Epithelial cell of proximal tubule (primary cell): ENCODE measurements at places on chromosomes 2 and 18.

GRCh38 chr2:13114391-13114790, 397.7 kb downstream of the TRIB2 start:
- peak; percentile 16 for DNase-seq

- DNase-seq = peak; percentile 78
Measured at GRCh38 chr2:34105006-34105767, 506.1 kb upstream of the FAM98A start.

DNA sequence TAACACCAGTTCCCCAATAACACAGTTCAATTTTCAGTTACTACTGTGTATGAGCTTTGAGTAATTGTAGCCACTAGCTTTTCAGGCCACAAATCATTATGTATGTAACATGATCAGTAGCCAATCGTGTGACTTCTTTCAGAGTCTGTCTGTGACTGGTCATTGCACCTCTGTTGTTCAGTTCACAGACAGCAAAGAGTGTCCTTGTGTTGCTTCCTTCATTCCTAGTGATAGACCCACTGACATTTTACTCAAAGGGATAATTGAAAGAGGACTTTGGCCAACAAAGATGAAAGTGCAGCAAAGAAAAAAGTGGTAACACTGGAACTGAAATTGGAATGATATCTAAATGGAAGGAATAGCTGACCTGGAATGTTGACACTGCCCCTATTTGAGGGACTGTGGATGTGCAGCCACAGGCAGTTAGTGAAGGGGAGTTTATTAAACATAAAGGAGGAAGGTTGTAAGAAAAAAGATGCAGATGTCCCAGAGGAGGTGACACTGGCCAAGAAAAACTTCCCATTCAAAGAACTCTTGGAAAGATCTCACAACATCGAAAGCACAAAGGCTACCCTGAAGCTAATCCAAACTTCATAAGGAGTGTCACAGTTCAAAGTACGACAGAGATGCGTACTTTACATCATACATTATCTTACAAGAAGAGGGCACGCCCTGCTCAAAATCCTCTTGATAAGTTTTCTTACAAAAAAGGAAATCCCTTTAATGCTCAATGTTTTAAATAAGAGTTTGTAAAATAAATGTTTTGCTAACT, 19.3 kb downstream of the TTC39C start:
- no peak for DNase-seq

DNA sequence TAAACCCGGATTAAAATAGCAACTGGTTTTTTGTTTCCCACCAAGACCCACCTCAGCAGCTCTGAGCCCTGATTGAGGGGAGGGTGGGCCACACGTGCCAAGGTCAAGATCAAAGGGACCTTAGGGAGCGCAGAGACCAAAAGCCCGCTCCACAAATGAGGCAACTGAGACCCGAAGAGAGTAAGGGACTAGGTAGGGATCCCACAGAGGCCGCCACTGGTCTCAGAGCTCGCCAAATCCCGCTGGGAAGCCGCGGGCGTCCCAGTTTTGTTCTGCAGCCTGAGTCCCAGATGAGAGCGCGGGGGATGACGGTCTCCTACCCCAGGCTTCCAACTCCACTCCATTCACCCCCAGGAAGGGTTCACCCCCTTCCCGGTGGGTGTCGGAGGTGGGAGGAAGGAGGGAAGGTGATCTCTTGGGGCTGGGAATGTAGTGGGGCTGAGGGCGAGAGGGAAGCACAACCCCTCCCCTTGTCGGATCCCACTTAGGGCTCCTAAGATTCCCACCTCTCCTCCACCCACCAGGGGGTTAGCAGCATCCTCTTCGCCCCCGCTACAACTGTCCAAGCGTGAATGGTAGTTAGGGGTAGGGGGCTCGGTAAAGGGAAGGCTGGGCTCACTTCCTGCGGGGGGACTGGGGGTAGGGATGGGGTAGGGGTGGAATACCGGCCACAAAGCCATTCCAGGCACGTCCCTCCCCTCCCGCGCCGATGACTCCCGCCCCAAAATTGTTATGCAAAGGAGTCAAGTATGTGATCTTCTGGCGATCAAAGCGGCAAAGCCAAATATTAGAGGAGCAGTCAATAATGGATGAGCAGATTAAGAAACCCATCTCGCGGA, 7.3 kb upstream of the EN1 start:
- no peak for DNase-seq

DNA sequence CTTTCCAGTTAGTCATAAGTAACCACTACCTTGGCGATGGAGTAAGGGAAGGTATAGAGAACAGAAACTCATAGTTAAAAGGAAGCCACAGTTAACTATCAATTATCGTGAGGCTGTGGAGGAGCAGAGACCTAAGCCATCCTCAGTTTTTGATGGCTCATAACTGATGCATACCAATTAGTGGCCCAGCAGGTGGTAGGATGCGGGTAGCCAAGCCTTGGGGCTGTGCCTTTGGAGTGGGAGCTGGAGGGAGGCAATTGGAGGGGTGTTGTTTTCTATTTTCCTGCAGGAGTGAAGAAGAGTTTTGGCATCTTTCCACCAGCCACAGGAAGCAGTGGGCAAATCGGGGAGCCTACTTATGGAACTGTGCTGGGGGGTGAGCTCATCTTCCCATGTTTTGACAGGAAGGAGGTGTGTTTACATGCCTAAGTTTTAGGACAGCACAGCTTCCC, 194.8 kb downstream of the TPGS2 start:
- DNase-seq = no peak

DNA sequence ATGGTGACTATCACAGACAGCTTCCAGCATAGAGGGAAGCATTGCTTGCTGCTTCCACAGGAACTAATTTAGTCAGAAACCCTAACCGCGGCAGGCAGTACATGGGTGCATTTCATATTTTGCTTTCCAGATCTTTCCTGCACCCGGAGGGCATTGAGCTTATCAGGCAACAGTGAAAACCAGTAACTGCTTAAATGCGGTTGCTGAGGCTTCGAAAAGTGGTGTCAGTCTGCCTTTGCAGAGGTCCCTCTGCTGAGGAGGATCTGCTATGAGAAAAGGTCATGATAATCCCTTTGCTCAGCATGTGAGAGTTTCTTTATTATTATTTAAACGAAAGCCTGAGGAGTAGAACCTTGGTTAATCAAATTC, 44.6 kb upstream of the ROCK2 start:
- DNase-seq = no peak

GRCh38 chr2:230798769-230799399, 65.9 kb upstream of the ITM2C start:
- DNase-seq = no peak

DNA sequence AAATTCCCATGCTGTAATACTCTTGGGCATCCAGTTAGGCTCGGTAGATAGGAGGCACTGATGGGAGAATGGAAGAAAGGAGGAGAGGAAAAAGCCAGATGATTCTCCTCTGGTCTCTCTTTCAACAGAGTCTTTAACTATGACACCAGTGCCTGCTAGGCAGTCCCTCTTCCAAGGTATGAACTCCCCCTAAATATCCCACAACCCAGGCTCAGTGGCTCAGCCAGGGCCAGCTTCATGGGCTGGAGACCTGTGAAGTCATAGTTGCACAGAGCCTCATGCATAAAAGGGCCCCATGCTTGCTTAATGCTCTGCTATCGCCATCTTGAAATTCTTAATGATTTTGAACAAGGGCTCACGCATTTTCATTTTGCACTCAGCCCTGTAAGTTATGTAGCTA, 869.2 kb upstream of the GCFC2 start:
- DNase-seq = no peak

DNA sequence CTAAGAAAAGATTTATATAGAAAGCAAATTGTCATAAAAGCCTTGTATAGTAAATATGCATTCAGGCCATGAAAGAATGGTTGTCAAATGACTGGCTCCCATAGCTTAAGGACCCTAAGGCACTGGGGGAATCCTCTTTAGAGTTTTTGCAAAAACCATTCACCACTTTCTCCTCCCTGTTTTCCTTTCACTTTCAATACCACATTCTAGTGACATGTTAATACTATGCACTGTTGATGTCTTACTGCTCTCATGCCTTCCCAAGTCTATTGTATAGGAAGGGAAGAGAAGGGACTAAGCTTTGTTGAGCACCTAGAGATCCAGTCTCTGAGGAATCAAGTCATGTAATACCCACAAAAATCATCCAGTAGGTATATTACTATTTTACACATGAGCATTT, 383.0 kb upstream of the LRRTM1 start:
- no peak for DNase-seq

GRCh38 chr2:121085801-121086200, 199.2 kb downstream of the TFCP2L1 start:
- DNase-seq = no peak

GRCh38 chr2:182447863-182448262, 21.0 kb upstream of the PDE1A start:
- no peak for DNase-seq

GRCh38 chr18:63054901-63055584, 264.5 kb downstream of the BCL2 start:
- no peak for DNase-seq

- no peak for DNase-seq
Measured at GRCh38 chr2:201523506-201523905, 72.0 kb downstream of the STRADB start.

DNA sequence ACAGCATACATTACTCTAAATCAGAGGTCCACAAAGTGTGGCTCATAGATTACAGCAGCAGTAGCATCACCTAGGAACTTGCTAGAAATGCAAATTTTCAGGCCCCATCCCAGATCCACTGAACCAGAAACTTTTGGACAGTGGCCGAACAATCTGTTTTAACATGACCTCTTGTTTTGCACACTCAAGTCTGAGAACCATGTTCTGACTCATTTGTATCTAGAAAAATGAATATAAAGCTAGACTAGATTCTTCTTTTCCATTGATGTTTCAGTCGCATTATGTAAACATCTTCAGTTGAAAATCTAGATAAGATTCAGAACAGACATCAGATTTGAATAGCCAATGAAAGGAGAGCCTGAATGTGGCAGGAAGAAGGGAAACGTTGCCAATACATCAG, 608.8 kb downstream of the LRP1B start:
- DNase-seq = no peak

DNA sequence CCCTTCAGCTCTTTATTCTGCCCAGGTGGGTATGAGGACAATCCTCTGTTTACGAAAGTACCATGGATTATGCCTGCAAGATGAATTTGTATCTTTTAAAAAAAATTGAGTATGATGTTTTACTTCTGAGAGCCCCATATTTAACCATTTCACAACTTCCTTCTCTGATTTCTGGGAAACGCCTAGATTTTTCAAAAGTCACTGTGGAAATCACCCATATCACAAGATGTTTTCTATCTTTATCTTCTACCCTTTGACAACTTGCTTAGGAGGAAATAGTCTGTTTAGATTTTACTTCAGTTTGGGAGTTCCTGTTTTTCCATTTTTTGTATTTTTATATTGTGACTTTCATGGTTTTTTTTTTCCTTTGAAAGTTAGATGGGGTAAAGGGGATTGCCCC, 53.0 kb downstream of the ICOS start:
- no peak for DNase-seq

DNA sequence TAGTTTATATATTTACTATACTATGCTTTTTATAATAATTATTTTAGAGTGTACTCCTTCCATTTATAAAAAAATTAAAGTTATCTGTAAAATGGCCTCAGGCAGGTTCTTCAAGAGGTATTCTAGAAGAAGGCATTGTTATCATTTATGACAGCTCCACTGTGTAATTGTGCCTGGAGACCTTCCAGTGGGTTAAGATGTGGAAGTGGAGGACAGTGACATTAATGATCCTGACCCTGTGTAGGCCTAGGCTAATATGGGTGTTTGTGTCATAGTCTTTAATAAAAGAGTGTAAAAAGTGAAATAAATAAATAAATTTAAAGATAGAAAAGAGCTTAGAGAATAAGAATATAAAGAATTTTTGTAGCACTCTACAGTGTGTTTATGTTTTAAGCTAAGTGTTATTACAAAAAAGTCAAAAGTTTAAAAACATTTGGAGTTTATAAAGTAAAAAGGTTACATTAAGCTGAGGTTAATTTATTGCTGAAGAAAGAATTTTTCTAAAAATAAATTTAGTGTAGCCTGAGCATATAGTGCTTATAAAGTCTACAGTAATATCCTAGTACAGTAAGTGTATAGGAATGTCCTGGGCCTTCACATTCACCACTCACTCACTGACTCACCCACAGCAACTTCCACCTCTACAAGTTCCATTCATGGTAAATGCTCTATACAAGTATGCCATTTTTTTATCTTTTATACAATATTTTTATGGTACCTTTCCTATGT, 190.0 kb upstream of the SESTD1 start:
- no peak for DNase-seq

DNA sequence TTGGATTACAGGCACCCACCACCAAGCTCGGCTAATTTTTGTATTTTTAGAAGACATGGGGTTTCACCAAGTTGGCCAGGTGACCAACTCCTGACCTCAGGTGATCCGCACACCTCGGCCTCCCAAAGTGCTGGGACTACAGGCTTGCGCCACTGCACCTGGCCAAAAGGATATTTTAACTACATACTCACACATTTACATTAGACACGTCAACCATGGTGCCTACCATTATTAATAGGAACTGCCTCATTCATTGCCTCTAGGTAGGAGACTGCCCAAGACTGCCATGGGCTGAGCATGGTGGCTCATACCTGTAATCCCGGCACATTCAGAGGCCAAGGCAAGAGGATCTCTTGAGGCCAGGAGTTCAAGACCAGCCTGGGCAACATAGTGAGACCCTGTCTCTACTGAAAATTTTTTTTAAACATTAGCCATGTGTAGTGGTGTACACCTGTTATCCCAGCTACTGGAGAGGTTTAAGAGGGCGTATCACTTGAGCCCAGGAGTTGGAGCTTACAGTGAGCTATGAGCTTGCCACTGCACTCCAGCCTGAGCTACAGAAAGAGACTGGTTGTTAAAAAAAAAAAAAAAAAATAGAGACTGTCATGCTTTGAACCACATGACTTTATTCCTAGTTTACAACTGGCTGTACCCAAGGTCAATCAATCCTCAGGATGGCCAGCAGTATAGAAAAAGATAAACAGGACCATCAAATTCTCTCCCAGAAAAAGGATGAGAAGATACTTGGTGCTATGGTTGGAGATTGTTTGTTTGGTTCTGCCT, 31.1 kb upstream of the EPC2 start:
- no peak for DNase-seq

DNA sequence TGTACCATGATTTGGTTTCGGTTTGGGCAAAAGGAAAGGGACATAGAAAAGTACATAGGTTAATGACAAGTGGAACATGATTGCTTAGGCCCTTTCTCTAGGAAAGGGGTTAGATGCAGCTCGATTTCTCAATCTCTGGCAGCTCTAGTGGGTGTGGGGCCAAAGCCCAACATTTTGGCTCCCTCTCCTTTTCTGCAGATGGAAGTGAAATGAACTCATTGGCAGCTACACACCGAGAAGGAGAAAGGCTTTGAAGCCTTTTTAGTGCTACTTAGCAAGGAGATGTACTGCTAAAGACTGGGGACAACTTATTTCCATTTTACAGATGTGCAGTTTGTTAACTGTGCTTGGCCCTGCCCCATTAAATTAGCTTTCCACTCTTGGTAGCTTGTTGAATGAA, 93.8 kb downstream of the LYPD6B start:
- DNase-seq = no peak

DNA sequence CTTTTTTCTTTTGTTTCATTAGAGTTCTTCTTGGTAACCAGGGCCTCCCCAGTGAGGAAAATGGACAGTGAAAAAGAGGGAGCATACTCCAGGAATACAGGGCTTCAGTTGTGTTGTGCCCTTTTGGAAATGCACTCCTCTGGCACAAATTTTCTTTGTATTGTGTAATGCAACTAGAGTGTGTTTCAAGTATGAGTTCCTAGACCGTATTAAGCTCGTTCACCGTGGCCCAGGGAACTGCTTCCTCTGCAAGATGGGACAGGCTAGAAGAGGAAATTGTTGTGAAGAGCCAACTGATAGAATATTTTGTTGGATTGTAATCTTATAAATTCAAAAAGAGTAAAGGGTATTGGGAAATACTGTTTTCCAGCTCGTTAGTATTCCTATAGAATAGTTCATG, 137.2 kb upstream of the TTC39C start:
- no peak for DNase-seq
